ENCODE measurements at places on chromosomes 12 and 14.
A peak's percentile ranks its signal among the peaks of the same experiment; 100 is the strongest.

DNA sequence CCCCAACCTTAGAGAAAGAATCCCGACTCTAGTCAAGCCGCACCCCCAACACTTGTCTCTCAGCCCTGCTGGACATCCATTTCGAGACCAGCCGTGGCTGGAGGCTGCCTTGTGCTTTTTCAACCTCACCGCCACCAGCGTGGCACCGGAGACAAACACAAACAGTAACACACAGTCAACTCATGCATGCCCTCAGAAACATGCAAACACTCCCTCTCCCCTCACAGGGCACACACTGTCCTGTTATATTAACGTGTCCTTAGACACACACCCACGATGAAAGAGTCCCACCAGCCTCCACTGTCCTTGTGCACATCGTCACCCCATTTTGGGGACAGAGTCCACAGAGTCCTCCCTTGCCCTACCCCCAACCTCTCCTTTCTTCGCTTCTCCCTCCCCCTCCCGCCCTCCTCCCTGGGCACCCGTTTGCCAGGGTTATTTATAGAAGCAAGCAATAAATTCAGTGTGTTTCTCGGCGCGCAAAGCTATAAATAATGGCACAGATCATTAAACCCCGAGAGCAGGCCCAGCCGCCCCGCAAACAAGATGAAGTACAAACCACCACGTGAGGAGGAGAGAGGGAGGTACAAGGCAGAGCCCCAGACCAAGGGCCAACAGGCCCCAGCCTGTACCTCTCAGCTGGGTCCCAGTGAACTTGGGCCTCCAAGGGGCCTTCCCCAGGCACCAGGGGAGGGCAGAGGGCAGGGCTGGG, 27.9 kb downstream of the SMUG1 start:
- no peak for DNase-seq

GRCh38 chr14:92144708-92145107, 22.9 kb downstream of the CPSF2 start:
- DNase-seq = no peak

- no peak for DNase-seq
Observed at GRCh38 chr14:33776871-33777270, 174.0 kb downstream of the EGLN3 start.

DNA sequence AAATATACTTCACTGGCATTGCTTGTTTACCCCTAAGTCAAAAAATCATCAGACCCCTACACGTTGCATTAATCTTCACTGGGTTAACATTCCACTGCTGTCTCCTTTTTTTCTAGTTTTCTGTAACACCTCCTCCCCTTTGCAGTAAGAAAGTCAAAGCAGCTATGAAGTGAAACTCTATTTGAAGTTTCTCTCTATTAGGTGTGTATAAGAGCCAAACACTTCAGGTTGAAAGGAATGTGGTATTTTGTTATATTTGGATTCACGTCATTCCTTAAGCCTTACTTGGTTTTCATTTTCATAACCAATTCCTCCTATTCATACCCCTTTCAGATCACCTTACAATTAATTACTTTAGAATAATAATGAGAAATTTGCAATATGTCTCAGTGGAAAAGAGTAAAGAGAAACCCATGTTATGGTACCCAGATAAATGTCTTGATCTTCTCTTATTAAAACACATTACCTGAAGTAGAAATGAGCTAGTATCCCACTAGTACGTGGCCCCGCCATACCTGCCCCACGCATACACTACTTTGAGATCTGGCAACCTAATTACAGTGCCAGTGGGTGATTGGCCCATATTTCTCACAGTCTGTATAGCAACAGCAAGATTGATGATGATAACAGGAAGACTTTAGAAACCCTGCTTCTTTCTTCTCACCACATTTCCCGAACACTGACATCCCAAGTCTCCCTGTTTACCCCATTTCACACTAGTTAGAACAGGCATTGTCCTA, 236.4 kb upstream of the RGS6 start:
- no peak for DNase-seq

- DNase-seq = no peak
Observed at GRCh38 chr12:113385282-113385882, 18.3 kb downstream of the SDS start.

GRCh38 chr14:61025251-61026223, 44.5 kb downstream of the SLC38A6 start:
- peak; percentile 41 for DNase-seq

- no peak for DNase-seq
Observed at GRCh38 chr14:22926316-22926715, 2.9 kb downstream of the PRMT5 start.

- DNase-seq = no peak
Observed at GRCh38 chr14:102285106-102285505, 19.9 kb downstream of the MOK start.

GRCh38 chr12:45789025-45789424, 59.5 kb downstream of the ARID2 start:
- no peak for DNase-seq

- DNase-seq = no peak
Observed at GRCh38 chr14:73428353-73428824, 30.0 kb downstream of the NUMB start.

DNA sequence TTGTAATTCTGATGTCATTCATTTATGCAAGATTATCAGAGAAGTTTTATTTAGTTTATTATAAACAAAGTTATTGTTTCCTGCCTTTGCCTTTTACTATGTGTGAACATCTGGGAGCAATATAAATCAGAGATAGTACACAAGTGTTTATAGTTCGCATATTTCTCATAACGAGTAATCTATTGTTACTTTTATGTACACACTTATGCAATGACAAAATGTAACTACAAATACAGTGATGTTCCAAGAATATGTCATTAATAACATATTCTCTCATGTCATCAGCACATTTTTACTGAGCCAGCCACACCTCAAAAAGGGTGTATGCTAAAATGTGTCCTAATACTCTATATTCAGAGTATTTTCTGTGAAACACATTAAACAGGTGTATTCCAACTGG, 243.2 kb downstream of the ALX1 start:
- no peak for DNase-seq

DNA sequence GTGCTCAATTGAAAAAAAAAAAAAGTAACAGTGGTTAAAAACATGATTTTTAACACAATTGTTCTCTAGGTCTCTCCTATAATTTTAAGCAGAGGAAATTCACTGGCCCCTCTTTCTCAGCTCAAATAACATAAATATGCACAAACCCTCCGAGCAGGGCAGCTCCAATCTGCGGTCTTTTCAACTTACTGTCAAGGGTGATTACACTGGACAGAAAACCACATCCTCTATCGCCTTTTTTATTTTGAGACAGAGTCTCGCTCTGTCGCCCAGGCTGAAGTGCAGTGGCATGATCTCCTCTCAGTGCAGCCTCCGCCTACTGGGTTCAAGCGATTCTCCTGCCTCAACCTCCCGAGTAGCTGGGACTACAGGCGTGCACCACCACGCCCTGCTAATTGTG, 16.5 kb upstream of the GABARAPL1 start:
- DNase-seq = peak; percentile 49

DNA sequence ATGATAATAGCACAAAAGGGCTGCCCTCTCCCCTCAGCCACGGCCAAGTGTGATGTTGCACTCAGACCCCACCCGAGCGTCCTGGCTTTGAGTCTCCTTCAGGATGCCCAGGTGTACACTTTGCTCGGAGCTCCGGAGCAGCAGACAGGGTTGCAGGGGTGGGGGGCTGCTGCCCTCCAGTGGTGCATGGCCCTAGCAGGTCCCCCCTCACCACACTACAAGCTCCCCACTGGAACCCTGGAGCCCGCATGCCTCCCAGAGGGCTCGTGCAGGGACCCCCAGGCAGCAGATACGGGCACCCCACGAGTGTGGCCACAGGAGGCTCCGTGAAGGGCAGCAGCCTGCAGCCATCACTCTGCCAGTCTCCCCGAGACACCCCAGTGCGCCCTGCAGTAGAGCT, 69.9 kb upstream of the C14orf180 start:
- no peak for DNase-seq

- DNase-seq = no peak
Observed at GRCh38 chr12:110745542-110746284, 3.0 kb upstream of the PPP1CC start.

DNA sequence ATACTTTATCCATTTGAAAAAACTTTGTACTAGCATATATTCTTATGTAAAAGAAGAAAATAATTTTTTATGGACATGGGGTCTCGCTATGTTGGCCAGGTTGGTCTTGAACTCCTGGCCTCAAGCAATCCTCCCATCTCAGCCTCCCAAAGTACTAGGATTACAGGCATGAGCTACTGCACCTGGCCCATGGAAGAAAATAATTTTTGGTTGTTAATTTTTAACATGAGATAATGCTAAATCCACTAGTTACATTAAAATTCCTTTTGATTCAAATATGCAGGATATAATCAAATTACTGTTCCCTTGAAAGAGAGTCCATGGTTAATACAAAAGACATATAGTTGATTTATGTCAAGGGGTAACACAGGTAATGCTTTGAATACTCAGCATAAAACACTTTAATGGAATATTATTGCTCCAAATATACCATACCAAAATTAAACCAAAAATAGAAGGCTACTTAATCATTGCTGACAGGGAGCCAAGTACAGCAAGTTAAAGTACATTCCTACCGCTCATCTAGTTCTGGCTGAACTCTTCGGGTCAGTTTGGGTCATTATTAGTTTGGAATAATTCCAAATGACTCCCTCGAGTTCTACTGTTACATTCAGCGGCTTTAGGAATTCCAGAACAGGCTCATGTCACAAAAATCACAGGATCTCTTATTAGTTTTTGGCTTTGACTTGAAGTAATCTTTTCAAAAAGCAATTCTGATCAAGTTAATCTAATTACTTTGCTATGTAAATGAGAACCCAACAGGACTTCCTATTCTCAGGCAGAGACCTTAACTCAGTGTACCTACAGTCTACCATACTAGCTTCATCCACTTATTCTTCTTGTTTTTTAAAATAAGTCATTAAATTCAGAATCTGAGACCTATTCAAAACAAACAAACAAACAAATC, 6.1 kb downstream of the SOS2 start:
- no peak for DNase-seq

DNA sequence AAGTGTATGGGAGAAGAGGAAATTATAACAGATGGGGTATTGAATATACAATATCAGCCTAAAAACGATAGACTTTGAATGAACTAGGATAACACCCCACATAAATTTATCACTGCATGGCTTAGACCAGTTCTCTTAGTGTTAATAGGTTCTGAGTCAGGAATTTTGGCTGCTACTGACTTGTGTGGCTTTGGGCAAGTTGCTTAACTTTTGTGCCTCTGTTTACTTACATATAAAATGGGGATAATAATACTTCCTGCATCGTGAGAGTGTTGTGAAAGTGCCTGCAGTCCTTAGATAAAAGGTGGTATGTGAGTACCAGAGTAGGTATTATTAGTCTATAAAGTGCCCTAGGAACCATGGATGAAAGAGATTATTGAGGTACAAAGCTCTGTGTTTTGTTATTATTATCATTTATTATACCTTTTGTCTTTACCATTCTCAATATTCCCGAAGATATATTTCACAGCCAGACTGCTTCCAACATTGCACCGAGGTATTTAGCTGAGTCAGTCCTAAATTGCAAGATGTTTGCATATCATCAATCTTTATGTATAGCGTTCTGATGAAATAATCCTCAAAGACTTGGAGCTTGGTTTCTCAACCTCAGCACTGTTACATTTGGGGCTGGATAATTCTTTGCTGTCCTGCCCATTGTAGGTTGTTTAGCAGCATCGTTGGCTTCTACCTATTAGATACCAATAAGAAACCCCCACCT, 2.3 kb upstream of the PAWR start:
- DNase-seq = no peak

- no peak for DNase-seq
Observed at GRCh38 chr14:87131879-87132278, 861.1 kb downstream of the GALC start.

GRCh38 chr14:104865081-104865630, at the start of gene CEP170B:
Gene CEP170B (plus strand): TSS chr14:104865268. CDS start chr14:104868451, 3,183 bp downstream.
- DNase-seq = peak; percentile 83

- peak; percentile 31 for DNase-seq
Observed at GRCh38 chr14:102362084-102362483, 606 bp downstream of the CINP start.

DNA sequence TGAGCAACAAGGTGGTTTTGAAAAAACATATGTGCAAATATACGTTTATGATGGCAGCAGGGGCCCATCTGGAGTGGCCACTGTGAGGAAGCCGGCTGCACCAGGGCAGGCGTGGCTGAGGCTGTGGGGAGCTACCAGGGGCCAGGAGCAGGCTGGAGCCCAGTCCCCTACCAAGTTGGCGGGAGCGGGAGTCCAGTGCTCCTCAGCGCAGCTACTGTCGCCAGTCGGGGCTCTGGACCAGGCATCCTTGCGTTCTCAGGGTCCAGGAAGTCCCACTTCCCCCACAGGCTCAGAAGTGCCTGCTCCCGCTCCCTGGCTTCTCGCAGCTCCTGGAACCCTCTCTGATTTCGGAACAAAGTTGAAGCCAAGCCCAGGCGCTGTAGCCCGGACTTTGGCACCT, 1377.5 kb upstream of the FLRT2 start:
- DNase-seq = no peak

- DNase-seq = no peak
Observed at GRCh38 chr14:100212476-100213333, 26.2 kb upstream of the YY1 start.

- no peak for DNase-seq
Observed at GRCh38 chr14:89988787-89989186, 33.1 kb downstream of the TDP1 start.

DNA sequence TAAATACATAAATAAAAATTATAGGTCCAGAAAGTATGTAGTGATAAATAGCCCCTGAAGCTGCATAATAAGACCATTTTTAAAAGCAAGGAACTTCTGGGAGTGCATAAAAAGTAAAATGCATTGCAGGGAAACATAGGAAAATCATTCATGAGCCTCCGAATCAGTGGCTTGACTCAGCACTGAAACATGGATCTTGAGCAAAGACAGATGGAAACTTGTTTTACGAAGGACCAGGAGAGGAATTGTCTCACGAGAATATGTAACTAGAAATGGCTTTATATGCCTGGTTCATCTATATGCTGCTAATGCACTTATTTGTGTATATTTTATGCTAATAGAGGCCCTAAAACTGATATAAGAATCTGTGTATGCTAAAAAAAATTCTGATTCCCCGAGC, 14.7 kb downstream of the TMEM30B start:
- DNase-seq = no peak

- no peak for DNase-seq
Observed at GRCh38 chr12:112175361-112176155, 50.2 kb downstream of the TRAFD1 start.

- no peak for DNase-seq
Observed at GRCh38 chr12:20810487-20810886, at the start of gene SLCO1B3. Gene SLCO1B3 (plus strand): TSS chr12:20810705. CDS start chr12:20815739, 5,034 bp downstream.

GRCh38 chr12:99549196-99549595, 98.4 kb upstream of the GARIN6 start:
- no peak for DNase-seq

DNA sequence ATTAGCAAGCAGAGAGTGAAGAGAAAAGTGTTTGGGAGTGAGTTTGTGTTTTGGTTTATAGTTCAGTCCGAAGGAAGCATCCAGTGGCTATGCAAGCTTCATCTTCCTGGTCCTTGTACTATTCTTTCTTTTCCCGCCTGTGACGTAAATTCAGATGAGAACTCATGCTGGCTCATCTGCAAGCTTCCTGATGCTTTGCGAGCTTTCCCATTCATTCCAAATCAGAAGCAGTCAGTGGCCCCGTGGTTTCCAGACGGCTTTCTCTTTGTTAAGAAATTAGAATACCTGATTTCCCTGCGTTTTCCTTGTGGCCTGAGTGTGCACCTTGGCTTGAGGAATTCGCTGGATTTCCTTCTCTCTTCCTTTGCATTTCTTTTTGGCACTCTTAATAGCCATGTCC, 89.5 kb downstream of the TESC start:
- no peak for DNase-seq
